ENCODE measurements at places on chromosomes 1 and 21.

DNA sequence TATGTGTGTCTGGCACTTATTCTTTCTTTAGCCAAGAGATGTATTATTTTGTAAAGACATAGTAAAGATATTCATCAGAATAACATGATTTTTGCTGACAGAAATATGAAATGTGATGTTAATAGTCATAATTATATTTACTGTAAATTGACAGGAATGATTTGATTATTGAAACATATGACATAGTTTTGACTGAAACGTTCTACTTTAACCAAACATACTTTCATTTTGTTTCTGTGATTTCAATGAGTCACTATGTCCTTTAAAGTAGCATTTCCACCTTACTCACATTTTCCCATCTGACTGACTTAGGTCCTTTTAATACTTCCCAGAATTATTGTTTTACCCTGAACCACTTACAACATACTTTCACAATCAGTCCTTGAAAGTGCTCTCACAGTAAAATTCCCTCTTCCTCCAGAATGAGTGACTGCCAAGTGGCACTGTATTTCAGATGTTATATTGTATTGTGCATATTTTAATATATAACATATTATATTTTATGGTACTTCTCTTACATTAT, 437.9 kb downstream of the NCAM2 start:
- DNase-seq = no peak

GRCh38 chr1:10432910-10433700, 2.9 kb downstream of the CENPS start:
- no peak for DNase-seq

- no peak for DNase-seq
These were observed 6.0 kb downstream of the IFFO2 start for GRCh38 chr1:18950401-18951026.

- DNase-seq = no peak
These were observed 39.5 kb downstream of the IER5 start for GRCh38 chr1:181127898-181128453.

DNA sequence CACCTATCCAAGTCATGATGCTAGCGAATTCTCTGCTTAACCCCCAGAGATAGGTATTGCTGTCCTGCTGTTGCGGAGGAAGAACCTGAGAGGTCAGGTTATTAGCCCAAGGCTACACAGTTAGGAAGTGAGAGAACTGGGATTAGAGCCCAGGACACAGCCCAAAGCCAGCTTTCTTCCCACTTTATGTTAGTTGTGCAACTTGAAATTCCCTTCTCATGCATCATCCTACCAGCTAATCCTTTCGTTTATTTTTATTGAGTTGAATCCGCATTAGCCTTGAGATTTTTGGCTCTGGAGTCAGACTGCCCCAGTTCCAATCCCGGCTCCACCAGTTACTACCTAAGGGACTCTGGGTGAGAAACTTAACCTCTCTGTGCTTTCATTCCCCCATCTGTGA, 65.4 kb downstream of the PLEKHA6 start:
- no peak for DNase-seq

DNA sequence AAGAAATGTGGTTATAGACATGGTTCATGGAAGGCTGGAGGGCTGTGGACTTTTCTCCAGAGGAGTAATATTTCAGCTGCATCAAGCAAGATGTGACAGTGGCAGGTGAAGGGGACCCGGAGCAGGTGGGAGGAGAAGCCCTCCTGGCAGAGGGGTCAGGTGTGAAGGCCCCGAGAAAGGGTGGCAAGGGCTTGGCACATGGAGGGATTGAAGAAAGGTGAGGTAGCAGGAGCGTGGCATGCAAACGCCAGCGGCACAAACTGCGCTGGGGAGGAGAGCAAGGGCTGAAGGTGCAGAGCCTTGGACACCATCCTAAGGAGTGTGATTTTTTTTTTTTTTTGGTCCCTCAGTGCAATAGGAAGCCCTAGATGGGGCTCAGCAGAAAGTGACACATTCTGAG, 244.6 kb downstream of the TOMM20 start:
- DNase-seq = no peak

- DNase-seq = no peak
These were observed 346.5 kb upstream of the PLD5 start for GRCh38 chr1:242870966-242871365.

GRCh38 chr1:38088366-38088765, 41.8 kb upstream of the POU3F1 start:
- DNase-seq = no peak

GRCh38 chr1:94000510-94001282, 91.5 kb upstream of the GCLM start:
- no peak for DNase-seq

GRCh38 chr1:179002552-179003345, 22.9 kb upstream of the FAM20B start:
- DNase-seq = peak; percentile 27

DNA sequence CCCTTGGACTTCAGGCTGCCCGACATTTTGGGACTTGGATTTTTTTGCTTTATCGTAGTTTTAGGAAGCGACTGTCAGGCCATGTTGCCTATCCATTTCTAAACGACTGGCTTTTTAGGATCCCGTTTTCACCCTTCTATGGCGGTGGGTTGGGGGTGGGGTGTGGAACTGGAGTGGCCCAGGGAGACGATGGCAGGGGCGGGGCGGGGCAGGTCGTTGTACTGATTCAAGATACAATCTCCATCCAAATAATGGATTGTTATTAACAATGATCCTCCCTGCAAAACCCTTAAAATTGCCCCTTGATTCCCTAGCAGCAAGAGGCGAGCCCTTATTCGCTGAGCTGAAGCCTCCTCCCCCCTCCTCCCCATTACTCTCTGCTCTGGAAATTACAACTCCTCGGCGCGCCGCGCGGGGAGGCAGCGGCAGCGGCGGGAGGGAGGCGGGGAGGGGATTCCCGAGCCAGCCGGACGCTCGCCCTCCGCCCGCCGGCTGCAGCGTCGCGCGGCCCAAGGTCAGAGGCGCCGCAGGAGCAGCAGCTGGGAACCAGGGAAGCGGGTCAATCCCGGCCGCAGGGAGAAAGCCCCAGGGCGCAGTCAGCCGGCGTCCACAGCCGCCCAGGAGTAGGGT, at the start of gene TRIM67:
TSS of gene TRIM67 (plus strand) at position 392 of the 630 bp plus-strand sequence. CDS start 912 bp downstream, outside the sequence.
- no peak for DNase-seq

- DNase-seq = no peak
These were observed 16.1 kb downstream of the SMYD2 start for GRCh38 chr1:214296860-214297745.

- DNase-seq = no peak
These were observed 1402.0 kb downstream of the MRPL39 start for GRCh38 chr21:24205319-24205718.

- DNase-seq = no peak
These were observed 6.7 kb upstream of the LGALS8 start for GRCh38 chr1:236516929-236517704.

GRCh38 chr1:21143752-21144151, 32.9 kb downstream of the EIF4G3 start:
- DNase-seq = no peak

- no peak for DNase-seq
These were observed 19.4 kb upstream of the UBE2U start for GRCh38 chr1:64184003-64184440.

DNA sequence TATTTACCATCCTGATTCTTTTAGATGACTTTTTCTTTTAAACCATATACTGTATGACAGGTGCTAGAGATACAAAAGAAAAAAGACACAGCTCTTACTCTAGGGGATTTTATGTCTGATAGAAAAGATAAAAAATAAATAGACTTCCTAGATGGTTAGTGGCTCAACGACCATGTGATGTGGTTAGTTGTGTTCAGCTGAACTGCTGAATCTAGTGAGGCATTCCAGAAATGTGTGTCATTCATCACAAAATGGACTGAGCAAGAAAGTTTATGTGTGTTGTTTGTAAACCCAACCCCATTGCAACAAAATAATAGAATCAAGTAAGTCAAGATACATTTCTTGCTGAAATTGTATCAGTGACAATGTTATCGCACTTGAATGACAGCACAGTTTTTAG, 205.8 kb upstream of the LYPLAL1 start:
- no peak for DNase-seq

GRCh38 chr1:89198491-89199072, at the start of gene GBP4:
TSS of gene GBP4 (minus strand) at chr1:89198942. CDS start at chr1:89198834, 108 bp downstream.
- DNase-seq = peak; percentile 16

DNA sequence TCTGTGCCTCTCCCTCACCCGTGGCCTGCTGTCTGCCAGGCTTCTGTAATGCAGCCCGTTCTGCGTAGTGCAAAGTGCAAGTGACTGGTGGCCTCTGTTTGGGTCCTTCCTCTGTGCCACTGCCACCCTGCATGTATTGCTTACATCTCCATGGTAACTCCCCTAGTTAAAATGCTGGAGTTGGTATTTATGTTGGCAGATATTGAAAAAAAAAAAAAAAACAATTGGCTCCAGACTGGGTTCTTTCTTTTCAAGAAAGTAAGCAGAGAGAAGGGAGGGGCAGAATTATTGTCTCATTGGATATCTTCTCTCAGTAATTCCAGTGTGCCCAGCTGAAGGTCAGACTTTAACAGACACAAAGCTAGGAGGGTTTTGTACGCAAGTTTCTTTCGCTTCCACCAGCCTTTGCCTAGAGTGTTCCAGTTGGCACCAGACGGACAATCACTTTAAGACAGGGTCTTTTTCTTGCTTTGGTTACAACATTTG, 242.3 kb downstream of the PBX1 start:
- no peak for DNase-seq

DNA sequence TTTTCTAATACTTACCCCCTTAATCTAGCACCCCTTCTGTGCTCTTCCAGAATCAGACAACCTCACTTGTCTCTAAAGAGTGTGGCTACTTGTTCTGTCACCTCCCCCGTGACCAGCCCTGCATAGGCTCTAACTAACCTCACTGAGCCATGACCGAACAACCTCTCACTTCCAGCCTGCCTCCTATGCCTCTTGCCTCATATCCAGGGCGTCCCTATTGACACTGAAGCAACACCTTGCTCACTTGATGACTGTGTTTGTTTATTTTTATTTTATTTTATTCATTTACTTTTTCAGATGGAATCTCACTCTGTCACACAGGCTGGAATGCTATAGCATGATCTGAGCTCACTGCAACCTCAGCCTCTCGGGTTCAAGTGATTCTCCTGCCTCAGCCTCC, 235.1 kb upstream of the B3GALT2 start:
- DNase-seq = no peak

DNA sequence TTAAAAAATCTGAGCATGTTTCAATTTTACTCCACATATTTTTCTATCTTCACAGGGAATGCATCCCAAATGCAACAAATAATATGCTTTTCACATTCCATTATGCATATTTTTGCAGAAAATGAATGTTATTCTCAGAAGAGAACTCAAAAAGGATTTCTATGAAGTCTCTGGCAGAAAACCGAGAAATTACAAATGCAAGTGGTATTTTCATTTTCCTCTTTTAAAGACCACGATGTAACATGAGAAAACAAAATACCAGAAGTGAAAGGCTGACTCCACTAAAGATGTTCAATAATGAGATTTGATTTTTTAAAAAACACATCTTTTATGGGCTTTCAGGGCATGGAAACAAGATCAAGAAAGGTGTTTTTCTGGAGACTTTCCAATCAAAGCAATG, 5.0 kb upstream of the PDC start:
- DNase-seq = no peak

DNA sequence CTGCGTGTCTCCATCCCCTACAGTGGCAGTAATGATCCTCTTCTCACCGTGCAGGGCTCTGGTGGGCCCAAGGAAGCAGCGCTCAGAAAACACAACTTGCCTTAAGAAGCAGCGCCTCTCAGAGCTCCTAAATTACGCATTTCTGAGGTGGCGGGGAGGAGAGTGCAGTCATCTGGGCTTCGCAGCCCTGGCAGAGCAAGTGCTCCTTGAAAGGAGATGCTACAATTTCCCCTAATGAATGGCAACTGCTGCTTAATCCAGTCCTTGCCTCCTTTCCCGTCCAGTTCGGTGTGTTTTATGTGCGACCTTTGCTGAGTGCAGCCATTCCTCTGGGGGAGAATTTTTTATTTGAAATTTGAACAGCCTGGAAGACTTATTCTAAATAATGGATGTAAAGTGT, 287.3 kb downstream of the PTPRU start:
- no peak for DNase-seq

DNA sequence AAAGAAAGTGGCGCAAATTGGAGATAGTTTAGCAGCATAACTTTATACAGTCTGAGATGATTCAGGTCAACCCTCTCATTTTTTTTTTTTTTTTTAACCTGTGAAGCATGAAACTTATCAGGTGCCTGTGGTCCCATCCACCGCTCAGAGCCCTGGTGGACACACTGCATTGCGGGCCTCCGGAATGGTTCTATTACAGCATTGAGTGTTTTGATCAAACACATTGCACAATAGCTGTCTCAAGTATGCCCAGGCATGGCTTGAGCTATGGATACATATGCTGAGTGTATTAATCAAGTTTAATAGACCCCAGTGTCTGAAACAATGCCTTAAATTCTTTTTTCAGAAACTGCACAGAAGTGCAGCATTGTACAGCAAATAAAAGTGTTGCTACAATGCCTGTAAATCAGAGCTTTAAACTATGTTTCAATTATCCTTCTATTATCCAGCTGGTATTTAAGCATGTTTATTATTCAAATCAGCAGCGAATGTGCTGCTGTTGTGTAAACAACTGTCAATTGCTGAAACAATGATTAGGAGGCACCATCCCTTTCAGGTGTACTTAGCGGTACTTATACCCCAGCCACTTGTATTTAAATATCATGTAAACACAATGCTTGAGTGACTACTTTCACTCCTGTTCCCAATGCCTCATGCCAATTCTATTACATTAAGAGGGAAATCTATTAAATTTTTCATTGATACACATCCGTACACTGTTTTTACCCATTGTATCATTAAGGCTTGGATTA, 456.6 kb downstream of the RPS6KC1 start:
- no peak for DNase-seq

DNA sequence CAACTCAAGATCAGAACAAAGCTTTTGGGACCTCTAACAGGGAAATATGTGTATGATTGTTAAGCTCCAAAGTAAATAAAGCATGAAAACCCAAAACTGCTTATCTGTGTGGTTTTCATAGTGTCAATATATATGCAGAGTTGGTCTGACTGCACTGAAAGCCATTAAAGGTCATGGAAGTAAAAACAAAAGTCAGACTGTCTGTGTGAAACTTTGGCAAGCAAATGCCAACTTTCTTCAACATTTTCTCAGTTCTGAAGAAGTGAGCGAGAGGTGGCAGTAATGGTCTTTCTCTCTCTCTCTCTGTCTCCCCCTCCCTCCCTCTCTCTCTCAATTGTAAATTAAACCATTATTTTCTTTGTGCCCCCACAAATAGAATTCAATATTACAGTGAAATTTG, 100.1 kb upstream of the S1PR1 start:
- DNase-seq = no peak

DNA sequence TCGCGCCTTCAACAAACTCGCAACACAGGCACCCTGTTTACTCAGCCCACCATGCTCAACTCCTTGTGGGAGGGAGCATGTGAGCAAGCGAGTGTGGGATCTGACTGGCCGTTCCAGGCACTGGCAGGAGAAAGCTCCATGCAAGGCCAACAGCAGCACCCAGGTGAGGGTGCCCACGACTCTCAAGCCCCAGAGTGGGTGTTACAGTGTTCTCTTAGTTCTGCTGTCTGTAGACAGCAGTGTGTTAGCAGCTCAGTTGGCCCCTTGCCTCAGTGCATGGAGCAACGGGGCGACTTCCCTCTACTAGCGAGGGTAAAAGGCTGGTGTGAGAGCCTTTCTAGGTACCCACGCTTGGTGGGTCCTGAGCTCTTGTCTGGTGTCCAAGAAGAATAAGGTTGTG, 114.6 kb downstream of the PIGK start:
- no peak for DNase-seq
